Stimulated activated CD8-positive, alpha-beta memory T cell treated with anti-CD3 and anti-CD28 coated beads, Interleukin-4, amount 100 ng/mL, for 4 hours (primary cell): ENCODE measurements at places on chromosomes 16 and 17.

GRCh38 chr17:64498308-64499203 lies 1.7 kb upstream of the POLG2 start:
- no peak for DNase-seq

DNA sequence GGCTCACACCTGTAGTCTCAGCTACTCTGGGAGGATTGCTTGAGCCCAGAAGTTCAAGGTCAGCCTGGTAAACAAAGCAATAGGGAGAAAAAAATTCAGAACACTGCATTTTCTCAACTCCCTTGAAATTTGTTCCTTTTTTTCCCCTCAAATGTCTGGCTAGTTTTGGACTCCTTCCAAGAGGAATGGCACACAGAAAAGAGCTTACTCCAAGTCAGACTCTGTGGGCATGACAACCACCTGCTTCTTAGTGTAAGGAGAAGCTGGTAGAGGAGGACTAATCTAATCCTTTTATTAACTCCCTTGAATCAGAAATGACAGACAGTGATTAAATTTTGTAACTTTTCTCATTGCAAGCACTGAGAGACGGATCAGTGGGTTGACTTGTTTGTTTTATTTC lies 27.9 kb upstream of the HYDIN start:
- no peak for DNase-seq

- no peak for DNase-seq
Measured at GRCh38 chr17:3594976-3595375, 14.2 kb downstream of the TRPV1 start.

GRCh38 chr16:87245511-87245910 lies 71.7 kb downstream of the C16orf95 start:
- DNase-seq: no peak

DNA sequence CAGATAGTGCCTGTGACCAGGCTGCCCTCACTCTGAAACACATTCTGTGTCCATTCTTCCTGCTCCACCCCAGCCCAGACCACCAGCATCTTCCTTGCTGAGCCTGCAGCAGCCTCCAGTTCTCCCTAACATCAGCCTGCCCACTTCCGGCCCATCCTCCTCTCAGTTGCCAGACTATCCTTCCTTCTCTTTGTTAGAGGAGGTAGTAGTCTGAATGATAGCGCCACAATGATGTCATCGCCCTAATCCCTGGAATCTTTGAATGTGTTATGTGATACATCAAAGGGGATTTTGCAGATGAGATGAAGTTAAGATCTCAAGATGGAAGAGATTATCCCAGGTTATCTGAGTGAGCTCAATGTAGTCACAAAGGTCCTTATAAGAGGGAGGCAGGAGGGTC lies 3.2 kb upstream of the ZDHHC1 start:
- DNase-seq: no peak

DNA sequence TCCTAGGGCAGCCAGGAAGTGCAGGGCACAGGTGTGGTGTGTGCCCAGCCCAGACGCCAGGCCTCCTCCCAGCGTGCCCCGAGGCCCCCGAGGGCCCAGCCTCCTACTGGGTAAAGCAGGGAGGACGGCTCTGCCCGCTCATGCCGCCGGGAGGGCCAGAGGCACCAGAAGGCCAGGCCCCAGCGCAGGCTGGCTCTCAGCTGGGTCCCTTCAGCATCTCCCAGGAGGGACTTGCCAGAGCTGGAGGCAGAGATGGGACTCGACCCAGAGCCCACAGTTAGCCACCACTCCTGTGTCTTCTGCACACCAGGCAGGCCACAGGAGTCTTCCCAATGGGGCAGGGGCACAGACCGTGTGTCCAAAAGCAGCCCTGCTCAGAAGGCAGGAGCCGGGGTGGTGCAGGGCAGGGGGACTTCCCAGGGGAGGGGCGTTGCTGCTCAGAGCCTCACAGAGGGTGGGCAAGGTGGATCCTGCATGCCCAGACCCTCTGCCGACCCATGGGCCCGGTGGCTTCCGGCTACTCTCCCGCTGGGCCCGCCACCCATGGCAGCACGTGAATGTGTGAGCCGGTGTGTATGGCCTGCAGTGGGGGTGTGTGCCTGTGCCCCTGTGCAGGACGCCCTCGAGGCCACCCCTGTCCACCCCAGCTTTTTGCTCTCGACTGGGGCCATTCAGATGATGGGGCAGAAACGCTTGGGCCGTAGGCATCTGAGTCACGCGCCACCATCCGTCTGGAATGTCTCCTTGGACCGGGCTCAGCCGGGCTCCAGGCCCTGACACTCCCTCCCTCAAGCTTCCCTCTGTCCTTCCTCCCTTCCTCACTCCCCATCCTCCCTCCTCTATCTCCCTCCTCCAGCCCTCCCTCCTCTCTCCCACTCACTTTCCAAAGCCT lies 5.7 kb upstream of the ZNF469 start:
- no peak for DNase-seq

- no peak for DNase-seq
Measured at GRCh38 chr17:9875441-9875840, 29.6 kb downstream of the RCVRN start.
